Nephron progenitor cell (in vitro differentiated cells): ENCODE measurements at places on chromosomes 5 and 9.

- DNase-seq = no peak
Observed at GRCh38 chr9:18606846-18607245, 132.9 kb downstream of the ADAMTSL1 start.

GRCh38 chr5:146633323-146633764, 117.4 kb upstream of the GPR151 start:
- DNase-seq = no peak

GRCh38 chr5:10703676-10704075, 57.4 kb downstream of the DAP start:
- DNase-seq = no peak

GRCh38 chr5:98307811-98308210, 465.7 kb upstream of the RGMB start:
- DNase-seq = no peak

- no peak for DNase-seq
Observed at GRCh38 chr5:137272831-137273230, 226.3 kb downstream of the SPOCK1 start.

GRCh38 chr9:131633491-131634031, 88.2 kb downstream of the PRRT1B start:
- DNase-seq = no peak

GRCh38 chr9:36461323-36461722, 61.3 kb upstream of the RNF38 start:
- DNase-seq = no peak

GRCh38 chr5:9623661-9624060, 6.5 kb downstream of the TAS2R1 start:
- DNase-seq = no peak

DNA sequence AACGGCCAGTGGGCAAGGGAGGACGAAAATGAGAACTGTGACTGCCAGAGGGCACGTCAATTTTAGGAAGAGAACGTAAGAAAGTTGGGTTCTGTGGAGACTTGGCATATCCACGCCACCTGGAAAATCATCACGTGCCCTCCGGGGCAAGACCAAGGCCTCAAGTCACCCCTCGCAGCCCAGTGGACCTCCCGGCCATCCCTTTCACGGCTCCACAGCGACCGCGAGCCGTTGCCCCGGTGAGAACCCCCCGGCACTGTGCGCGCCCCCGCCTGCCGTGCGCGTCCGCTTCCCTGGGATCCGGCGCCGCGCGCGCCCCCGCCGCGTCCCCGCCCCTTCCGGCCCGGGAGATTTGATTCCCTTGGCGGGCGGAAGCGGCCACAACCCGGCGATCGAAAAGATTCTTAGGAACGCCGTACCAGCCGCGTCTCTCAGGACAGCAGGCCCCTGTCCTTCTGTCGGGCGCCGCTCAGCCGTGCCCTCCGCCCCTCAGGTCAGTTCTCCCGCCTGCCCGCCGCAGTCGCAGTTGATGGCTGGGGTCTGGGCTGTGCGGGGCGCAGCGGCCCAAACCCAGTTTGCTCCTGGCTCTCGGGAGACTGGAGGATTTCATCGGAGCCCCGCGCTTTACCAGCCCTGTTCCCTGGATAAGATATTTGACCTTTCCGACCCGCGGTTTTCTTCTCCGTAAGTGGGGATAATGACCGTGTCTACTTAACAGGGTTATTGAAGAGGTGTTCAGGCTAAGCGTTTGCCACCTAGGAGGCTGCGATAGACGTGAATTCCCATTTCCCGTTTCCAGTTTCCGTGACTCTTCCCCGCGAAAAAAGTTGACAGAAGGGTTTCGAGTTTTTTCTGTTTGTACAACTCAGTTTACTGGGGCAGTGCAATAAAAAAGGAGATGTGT, at the start of gene MELK:
TSS of gene MELK (plus strand) at position 381 of the 904 bp plus-strand sequence. CDS start 8,787 bp downstream, outside the sequence.
- DNase-seq = peak; percentile 92

DNA sequence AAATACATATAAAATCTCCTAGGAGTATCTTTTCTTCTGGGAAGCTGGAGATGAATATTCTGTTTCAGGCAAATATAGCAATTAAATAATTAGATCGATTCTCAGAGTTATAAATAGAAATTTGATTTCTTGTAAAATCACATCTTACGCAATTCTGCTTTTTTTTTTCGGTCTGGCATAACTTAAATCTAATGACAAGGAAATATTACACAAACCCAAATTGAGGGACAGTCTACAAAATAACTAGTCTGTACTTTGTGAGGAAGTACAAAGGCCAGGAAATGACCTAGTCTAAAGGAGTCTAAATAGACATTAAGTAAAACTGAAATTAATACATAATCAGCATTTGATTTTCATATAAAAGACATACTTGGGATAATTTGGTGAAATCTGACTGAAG, 133.3 kb downstream of the KIAA0825 start:
- DNase-seq = no peak

DNA sequence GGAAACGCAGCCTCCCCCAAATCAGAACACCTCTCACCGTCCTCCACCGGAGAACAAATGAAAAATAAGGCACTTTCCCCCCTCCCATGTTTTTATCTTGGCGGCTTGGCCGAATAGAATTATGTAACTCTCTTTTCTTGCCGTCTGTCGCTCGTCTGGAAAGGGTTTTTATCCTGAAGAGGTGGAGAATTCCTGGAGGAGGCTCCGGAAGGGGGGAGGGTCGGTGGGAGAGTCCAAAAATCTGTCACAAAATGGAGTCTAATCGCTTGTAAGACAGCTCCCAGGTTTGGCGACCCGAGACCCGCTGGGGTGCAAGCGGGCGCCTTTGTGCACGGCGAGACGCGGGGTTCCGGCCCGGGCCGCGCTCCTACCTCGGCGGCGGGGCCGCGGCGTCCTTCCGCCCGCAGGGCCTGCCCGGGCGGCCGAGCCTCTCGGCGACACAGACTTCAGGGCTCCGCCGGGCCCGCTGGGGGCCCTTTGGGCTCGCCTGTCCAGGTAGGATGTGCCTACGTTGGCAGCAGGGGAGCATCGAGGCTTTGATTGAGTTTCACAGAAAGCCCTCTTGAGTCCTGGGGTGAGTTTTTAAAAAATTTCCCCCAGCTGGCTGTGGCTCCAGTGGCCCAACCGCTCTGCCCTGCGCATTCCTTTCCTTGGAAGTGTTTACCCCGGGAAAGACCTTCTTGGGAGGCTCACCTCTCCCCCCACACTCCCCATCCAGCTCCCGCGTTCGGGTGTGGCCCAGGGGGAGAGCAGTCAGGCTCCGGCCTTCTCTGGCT, 5.0 kb downstream of the LMX1B start:
- DNase-seq = peak; percentile 48

DNA sequence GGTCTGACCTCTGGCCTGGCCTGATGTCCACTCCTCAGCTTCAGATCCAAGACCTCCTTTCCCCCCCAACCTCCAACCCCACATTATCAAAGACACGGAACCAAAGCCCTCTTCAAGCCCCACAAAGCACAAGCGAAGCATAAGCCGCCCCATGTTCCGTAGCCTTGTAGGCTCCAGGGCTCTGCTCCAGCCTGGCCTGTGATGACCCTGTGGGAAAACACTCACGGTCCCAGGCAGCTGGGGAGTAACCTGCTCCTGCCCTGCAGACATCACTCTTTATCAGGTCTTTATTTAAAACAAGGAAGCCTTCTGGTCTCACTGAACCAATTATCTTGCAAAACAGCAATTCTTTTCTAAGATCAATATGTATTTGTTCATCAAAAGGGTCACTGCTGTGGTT, 15.4 kb upstream of the WNK2 start:
- DNase-seq = no peak
